Tibial nerve (tissue), 4 donors: ENCODE measurements at places on chromosomes 13 and 19. TPM values are rescaled to one million over a fixed set of nuclear protein-coding genes. Genes with fewer than 3 reads are reported as not detected.
A peak's percentile ranks its signal among the peaks of the same experiment; 100 is the strongest.

DNA sequence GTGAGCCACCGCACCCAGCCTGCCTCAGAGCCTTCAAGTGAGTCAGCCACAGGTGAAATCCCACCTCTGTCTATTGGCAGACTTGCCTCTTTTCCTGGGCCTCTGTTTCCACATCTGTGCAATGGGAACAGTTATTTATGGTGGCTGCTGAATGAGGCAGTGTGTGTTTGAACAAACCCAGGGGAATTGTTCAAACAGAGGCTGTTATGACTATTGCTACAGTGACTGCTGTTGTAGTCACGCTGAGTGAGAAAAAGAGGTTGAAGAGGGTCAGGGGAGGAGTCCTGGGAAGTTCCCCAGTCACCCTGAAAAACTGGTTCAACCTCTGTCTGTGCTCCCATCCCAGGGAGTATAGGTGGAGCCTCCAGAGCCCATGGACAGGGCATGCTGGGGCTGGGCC, at the start of gene CEACAM19:
CEACAM19 (plus strand) TSS at position 83 of the 400 bp plus-strand sequence. CDS start 450 bp downstream, outside the sequence.
- DNase-seq = no peak
- no peak within 1 kb of the TSS for H3K27ac ChIP-seq
- no peaks in the 10 kb centered on the region for H3K4me1 ChIP-seq

Gene OSCAR
- total RNA-seq = 7.2 TPM

- DNase-seq = no peak
- no peak overlapping the region for H3K27ac ChIP-seq
- H3K36me3 ChIP-seq = no peaks in the 10 kb centered on the region
- H3K4me1 ChIP-seq = peaks cover 24% of the 10 kb centered on the region
- H3K4me3 ChIP-seq = no peak overlapping the region
Observed at GRCh38 chr19:58566989-58567388, 6.1 kb downstream of the MZF1 start.

DNA sequence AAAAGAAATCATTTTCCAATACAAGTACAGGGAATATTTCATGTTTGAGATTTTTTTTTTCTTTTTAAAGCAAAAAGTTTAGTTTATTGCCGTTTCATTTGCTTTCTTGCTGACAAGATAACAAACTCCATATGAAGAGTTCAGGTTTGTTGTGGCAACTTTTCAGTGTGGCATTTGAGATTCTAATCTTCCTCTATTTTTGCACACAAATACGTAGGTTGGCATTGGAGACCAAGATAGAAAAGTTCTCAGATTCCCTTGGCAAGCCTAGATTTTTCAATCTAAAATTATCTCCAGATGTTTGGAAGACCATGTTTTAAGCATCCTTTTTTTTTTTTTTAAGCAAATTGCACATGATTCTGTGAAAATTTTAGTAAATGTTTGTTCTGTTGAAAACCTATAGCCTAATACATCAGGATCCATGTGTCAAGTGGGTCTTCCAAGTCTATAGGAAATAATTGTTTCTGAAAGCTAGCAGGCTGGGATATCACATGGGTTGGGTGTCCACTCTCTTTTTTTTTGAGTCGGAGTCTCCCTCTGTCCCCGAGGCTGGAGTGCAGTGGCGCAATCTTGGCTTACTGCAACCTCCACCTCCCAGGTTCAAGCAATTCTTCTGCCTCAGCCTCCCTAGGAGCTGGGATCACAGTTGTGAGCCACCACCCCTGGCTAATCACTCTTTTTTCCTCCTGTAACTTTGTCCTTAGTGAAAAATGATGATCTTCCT, 2.6 kb downstream of the GARRE1 start:
- DNase-seq = no peak
- no peaks in the 10 kb centered on the region for H3K27me3 ChIP-seq
- no peaks in the 10 kb centered on the region for H3K36me3 ChIP-seq

DNA sequence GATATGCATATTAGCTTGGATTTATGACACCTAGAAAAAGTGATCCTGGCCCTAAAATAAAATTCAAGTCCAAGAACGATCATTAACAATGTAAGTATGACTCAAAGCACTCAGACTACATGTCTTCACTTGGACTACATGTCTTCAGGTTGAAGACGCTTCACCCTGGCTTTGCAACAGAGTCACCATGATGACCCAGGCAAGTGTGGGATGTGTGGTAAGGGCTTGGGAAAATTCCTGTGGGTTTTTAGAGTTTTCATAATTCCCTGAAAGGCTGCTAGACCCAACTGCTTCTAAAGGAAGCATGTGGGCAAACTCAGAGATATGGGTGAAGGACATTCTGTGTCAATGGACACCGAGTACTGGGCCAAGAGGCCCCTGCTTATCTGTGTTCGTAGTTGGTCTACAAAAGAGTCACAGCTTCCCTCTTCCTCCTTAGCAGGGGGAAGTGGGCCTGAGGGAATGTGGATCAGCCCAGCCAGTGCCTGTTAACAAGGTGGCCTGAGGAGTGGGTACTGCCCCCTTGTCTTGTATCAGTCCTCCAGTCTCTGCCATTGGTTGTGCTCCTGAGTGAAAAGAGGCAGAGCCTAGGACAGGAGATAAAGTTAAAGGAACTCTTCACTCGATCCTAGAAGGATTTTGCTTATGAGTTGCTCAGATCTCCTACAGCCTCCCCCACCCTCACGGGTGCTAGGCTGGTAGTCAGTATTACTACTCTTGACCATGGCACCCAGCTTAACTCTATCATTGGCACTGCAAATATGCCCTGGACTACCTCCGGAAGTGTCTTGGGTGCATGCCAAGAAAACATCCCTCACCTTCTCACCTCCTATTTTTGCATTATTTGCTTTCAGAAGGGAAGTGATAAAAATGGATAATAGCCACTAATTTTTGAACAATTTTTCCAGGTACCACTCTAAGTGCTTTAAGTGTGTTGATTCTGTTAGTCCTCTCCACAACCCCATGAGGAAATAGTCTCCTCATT, 406.3 kb downstream of the COG6 start:
- no peak overlapping the region for H3K27ac ChIP-seq
- no peaks in the 10 kb centered on the region for H3K36me3 ChIP-seq
- no peak for DNase-seq
- no peaks in the 10 kb centered on the region for H3K27me3 ChIP-seq
- H3K4me3 ChIP-seq = no peak overlapping the region
- peaks cover 11% of the 10 kb centered on the region for H3K4me1 ChIP-seq

GRCh38 chr19:4089400-4089908, 22.8 kb upstream of the ZBTB7A start:
- H3K4me1 ChIP-seq = no peaks in the 10 kb centered on the region
- no peak for DNase-seq
- H3K36me3 ChIP-seq = no peaks in the 10 kb centered on the region
- peak overlapping the region; percentile 67 for H3K27ac ChIP-seq
